ENCODE measurements at places on chromosomes 11 and 22.

DNA sequence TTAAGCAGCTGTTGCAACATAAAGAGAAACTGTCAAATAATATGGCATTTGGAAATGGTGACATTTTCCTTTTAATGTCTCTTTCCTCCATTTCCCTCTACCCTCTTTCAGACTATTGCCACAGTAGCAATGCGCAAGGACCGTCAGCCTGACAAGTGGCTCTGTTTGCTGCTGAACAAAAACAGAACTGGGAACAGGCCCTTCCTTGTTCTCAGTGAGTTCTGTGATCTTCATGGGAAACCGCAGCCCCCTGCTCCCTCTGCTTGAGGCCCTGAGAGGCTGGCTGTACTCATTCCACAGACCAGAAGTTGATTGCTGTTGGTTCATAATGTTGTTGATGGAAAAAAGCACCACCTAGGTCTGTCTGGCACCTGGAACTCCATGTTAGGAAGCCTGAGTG lies 559.7 kb downstream of the OPCML start:
- DNase-seq = no peak

DNA sequence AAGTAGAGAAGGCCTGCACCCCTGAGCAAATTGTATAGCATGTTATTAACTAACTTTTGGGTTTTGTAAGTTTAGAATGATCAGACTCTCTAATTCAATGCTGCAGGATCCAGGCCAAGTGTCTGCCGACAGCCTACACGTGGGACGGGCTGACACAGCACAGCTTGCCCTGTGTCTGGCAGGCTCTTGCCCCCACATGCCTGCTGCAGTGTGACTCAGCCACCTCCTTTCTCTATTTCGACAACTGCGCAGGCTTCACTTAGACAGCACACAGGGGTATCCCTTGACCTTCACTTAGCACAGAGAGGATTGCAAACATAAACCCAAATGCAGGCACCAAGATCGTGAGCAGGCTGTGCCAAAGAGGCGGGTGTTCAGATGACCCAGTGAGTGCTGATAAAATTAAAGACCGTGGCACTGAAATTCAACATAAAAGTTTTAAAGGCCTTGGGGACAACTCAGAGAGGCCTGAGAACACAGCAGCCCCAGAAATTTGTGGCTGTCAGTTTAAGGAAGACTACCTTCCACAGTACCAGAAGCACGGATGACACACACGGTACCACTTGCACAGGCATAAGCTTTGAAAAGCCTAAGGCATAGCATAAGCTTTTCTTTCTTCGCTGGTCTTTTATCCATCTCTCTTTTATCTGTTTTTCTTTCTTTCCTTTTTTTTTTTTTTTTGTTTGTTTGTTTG lies 37.8 kb downstream of the SCN3B start:
- no peak for DNase-seq

- no peak for DNase-seq
Measured at GRCh38 chr11:10319702-10320558, 15.1 kb downstream of the ADM start.

DNA sequence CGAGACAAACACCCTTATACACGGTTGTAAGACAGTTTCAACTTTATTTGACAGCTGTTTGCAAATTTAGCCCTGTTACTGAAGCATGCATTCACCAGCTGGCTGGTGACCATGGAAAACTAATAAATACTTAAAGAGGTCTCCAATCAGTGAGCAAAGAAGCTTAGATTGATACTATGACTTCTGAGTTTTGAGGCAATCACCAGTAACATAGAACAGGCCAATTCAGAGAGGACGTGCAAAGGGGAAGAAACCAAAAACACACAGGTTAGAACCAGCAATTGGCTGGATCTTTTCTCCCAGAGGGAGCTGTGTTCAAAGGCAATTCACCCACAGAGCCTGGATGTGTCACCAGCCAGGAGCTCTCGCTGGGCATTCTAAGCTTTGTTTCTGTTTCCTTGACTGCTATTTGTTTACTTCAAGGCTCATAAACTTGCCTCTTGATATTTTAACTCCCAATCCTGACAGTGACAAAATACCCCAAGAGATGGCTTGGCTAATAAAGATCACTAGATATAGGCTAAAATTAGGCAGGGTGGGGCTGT lies 113.6 kb upstream of the MTMR2 start:
- no peak for DNase-seq

GRCh38 chr11:16880184-16880801 lies 133.9 kb downstream of the PLEKHA7 start:
- no peak for DNase-seq

DNA sequence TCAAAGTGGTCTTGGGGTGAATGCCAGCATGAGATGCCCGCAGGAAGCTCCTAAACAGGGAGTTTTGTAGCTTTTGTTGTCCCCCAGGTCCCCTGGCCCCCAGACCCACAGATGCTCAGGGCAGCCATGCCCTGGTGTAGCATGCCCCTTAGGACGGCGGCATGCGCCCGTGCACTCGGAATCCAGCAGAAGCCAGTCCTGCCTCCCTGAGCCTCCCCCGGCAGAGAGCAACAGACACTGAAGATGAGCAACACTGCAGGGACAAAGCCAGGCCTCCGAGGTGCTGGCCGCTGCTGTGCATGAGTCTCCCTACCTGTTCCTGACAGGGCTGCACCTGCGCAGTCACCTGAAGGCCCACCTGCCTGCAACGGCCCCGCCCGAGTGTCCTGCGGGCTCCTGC lies 59.1 kb downstream of the TRMU start:
- no peak for DNase-seq

- peak; percentile 6 for DNase-seq
Measured at GRCh38 chr11:117782101-117782500, 14.9 kb downstream of the DSCAML1 start.

GRCh38 chr11:73239111-73239521 lies 21.0 kb downstream of the P2RY2 start:
- no peak for DNase-seq

DNA sequence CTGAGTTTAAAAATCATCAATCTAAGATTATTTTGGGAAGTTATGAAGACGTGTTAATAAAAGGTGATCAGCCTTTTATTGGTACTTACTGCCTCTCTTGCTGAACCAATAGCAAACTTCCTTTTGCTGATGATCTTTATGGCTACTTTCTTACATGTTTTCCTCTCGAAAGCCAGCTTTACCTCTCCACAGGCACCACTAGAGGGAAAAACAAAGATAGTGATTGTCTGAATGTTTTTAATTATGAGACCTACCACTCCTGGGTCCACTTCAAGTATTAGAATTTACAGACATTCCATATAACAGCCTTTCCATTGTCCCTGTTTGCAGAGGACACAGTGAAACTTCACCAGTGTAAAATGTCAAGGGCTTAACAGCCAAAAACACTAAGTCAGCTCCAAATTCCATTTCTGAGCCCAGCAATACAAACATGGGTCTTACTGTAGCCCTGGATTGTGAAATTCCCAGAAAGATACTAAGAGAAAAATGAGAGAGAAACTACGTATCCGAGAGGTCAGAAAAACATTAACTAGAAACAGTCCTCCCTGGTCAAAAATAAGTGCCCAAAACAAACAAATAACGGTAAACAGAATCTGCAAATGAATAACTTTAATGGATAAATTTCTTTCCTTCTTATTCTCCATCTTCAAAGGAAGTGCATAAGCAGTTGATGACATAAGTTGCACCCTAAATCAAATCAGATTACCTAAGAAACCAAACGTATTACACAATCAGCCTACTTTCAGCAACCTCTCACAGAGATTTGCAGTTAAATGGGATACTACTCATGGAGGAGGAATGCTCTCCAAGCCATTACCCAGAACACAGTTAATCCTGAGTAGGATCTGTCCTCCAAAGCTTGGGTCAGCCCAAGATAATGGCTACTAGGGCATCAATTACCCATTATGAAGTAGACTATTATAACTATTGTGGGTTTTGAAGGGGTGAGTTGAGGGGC lies 29.5 kb downstream of the CHEK2 start:
- DNase-seq = no peak

DNA sequence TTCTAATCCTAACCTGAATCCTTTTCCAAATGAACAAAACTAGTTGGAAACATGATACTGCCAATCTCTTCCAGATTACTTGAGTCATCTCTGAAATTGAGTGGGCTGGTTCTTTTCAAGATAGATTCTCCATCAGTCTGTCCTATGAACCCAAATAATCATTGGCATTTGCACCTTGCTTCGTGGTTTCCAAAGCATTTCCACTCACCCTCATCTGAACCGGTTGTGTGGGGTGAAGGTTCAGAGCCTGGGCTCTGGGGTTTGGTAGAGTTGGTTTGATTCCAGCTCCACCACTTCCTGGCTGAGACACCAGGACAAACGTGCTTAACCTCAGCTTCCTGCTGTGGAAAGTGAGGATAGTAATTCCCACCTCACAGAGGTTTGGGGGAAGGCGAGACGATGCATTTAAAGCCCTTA lies 206.4 kb upstream of the E2F8 start:
- no peak for DNase-seq

DNA sequence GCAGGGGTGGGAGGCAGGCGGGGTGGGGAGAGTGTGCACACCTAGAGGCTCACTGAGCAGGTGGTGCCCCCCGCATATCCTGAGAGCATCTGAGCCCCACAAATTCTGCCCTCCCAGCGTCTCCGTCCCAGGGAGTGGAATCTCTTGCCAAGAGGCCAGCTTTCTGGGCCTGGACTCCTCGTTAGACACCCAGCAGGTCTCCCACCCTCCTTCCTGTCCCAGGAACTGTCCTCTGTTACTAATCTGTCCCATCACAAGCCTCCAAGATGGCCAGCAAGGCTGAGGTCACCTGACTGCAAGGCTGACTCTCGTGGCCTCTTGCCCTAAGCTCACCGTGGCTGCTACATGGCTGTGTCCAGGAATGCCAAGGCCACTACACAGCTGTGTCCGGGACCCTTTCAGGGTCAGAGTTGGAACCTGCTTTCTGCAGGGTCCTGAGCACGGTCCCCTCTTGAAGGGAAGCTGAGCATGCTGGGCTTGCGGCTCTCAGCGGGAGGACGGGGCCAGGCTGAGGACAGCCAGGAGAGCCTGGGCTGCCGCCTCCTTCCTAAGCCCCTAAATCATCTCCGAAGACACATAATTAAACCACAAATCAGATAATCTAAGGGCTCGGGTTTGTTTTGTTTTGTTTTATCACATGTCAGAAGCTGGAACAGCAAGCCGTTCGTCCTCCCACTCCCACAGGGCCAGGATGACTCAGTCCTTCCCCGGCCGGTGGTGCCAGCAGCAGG lies 1327.3 kb downstream of the TBC1D22A start:
- DNase-seq = no peak

- DNase-seq = no peak
Measured at GRCh38 chr11:82752801-82753200, 19.1 kb upstream of the FAM181B start.

DNA sequence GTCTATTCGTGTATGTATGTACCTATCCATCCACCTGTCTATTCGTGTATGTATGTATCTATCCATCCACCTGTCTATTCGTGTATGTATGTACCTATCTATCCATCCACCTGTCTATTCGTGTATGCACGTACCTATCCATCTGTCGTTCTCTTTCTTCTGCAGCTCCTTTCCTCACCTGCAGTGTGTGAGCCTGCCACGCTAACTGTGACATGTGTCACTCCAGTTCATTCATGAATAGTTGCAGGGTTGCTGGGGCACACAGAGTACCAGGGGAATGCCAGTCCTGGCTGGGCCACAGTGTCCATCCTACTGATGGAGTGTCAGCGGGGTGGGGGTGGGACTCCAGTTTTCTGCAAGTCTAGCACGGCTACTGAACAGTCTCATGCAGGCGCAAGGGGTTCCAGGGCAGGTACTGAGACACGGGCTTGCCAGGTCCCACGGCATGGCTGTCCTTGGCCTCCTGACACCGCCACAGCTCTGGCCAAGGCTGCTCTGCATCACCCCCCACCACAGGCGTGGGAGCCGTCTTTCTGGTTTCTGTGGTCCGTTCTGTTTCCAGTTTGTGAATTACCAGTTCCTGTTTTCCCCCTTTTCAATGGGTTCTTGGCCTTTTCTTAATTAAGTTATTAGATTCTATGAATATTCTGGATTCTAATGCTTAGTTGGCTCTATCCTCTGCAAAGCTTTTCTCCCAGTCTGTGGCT lies 88.8 kb upstream of the CLDN5 start:
- DNase-seq = no peak

DNA sequence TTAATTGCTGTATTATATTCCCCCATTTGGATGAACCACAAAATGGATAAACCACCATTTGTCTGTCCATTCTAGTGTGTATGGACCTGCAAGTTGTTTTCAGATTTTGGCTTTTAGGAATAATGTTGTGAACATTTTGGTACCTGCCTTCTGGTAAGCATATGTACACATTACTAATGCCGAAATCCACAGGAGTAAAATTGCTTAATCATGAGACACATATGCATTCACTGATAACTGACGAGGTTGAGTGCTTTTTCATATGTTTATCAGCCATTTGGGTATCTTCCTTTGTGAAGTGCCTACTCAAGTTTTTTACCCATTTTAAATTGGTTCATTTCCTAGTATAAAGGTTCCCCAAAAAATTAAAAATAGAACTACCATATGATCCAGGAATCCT lies 34.2 kb downstream of the OSBP2 start:
- no peak for DNase-seq

GRCh38 chr11:2777871-2778629 lies 78.3 kb upstream of the KCNQ1OT1 start:
- peak; percentile 52 for DNase-seq

GRCh38 chr11:130237282-130238006 lies 77.3 kb downstream of the ZBTB44 start:
- DNase-seq = no peak

DNA sequence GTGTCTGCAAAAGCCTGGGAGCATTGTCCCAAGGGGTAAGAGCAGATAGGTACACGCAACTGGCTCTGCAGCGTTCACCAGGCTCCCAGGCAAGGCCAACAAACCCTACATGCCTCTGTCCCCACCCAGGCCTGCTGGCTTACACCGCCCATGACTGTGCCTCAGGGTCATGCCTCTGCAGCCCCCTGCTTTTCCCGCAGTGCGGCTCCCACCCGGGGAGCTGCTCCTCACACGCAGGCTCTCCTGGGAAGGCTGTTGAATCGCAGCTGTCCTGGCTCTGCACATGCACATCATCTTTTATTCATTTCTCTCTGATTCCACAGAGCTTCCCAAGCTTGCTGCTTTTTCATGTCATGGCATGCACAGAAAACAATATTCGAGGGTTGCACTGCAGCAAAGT lies 29.2 kb upstream of the B3GAT1 start:
- DNase-seq = no peak

Data from lower lobe of right lung (tissue), 2 donors.